ENCODE measurements at places on chromosomes 7 and 10.

GRCh38 chr7:90563286-90563685 lies 32.8 kb upstream of the CDK14 start:
- DNase-seq = no peak

DNA sequence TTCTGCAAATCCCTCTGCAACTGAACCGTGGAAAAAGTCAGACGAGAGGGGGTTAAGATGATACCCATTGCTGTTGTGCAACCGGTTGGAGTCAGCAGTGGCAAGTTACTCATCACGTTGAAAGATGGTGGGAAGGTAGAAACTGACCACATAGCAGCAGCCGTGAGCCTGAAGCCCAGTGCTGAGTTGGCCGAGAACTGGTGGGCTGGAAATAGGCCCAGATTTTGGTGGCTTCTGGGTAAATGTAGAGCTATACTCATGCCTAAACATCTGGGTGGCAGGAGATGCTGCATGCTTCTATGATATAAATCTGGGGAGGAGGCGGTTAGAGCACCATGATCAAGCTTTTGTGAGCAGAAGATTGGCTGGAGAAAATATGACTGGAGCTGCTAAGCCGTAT lies 78.6 kb downstream of the ARL5B start:
- no peak for DNase-seq

GRCh38 chr10:66822801-66823200 lies 103.0 kb upstream of the LRRTM3 start:
- DNase-seq = no peak

GRCh38 chr7:129544700-129545099 lies 42.4 kb downstream of the SMKR1 start:
- DNase-seq = no peak

GRCh38 chr7:130353196-130353595 lies 8.6 kb downstream of the CPA5 start:
- no peak for DNase-seq

DNA sequence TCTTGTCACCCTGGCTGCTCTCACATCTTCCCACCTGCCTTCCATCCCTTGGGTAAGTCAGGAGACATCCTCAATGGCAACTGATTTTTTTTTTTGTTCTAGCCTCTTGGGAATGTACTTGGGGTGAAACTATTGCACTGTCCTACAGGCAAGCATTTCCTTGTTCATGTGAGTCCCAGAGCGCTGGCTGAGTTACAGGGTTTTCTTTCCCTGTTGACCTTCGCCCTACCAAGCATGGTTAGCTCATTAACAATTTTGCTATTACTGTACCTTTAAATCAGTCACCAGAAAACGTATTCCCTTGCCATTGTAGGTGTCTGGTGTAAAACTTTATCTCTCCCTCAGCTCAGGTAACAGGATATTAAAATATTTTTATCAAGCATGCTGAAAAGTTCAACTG lies 98.9 kb downstream of the PRLHR start:
- no peak for DNase-seq

GRCh38 chr7:143492043-143492471 lies 14.4 kb downstream of the TAS2R41 start:
- peak; percentile 18 for DNase-seq

- DNase-seq = no peak
Measured at GRCh38 chr7:109873296-109873695, 1217.6 kb upstream of the LRRN3 start.

GRCh38 chr7:125375942-125376341 lies 446.3 kb upstream of the POT1 start:
- no peak for DNase-seq

DNA sequence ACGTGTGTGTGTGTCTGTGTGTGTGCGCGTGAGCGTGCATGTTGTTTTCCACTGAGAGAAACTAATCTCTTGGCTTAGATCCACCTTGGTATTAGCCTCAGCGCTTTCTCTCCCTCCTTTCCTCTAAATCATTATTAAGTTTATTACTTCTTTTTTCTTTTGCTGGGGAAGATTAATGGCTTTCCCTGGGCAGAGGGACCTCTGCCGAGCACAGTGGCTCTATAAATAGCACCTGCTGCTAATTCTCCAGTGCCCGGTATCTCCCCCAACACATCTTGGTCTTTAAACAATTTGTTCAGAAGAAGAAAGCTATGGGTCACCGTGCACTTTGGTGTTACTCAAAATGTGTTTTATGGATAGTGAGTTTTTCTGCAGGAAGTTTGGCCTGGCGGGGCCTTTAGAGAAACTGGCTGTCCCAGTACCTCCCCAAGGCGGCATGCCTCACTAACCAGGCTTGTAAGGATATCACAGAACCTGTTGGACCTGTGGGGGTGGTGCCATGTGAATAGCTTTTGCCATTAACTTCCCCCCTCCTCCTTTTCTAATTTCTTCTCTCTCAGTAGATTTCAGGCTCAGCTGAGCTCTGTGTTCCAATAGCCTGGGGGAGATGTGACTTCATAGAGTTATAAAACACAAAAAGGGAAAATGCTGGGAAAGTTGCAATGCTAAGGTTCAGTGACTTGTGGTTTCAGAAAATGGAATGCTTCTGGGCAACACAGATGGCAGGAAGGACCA lies 70.1 kb upstream of the RAB11FIP2 start:
- DNase-seq = no peak

- peak; percentile 74 for DNase-seq
Measured at GRCh38 chr10:24209946-24210491, 1.1 kb downstream of the KIAA1217 start.

- no peak for DNase-seq
Measured at GRCh38 chr10:109183366-109183765, 739.9 kb downstream of the XPNPEP1 start.

DNA sequence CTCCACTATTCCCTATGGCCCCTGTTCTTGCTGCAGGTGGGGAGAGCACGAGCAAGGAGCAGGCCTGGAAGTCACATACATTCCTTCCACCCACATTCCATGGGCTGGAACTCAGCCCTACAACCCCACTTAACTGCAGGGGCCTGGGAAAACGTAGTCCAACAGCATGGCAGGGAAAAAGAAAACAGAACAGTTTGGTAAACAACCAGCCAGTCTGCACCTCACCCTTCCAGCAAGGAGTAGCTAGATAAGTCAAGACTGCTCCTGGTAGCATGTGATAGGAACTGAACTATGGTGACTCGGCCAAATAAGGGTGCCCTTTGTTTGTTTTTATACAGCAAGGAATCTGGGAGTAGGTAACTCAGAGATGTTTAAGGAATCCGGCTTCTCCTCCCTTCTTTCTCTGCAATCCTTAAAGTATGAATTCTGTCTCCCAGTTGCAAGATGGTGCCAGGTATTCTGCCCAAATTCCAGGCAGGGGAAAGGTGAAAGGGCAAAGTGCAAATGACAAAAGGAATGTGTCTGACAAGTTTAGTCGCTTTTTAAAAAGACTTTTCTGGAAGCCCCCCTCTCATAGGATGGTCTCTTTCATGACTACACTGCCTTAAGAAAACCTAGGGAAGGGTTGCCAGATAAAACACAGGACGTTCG lies 311.7 kb upstream of the NEBL start:
- no peak for DNase-seq

DNA sequence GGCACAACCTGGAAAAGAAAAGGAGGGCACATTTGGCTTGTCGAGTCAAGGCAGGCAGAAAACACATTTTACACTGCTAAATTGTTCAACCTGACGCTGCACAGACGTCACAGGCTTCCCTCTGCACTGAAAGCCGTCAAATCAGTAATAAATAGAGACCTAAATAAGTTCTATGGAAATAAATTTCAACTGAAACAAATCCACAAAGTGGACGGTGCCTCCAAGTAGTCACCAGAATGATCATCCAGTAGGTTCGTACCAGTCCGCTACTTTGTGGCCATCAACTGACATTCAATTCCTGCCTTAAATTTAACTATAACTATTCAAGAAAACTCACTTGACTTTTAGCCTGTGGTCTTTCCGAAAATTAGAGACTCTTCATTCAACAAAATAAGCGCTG lies 49.0 kb downstream of the NPVF start:
- DNase-seq = no peak

- DNase-seq = no peak
Measured at GRCh38 chr10:131683281-131683861, 217.4 kb upstream of the PPP2R2D start.

GRCh38 chr7:77351539-77352004 lies 64.6 kb downstream of the GSAP start:
- peak; percentile 79 for DNase-seq

DNA sequence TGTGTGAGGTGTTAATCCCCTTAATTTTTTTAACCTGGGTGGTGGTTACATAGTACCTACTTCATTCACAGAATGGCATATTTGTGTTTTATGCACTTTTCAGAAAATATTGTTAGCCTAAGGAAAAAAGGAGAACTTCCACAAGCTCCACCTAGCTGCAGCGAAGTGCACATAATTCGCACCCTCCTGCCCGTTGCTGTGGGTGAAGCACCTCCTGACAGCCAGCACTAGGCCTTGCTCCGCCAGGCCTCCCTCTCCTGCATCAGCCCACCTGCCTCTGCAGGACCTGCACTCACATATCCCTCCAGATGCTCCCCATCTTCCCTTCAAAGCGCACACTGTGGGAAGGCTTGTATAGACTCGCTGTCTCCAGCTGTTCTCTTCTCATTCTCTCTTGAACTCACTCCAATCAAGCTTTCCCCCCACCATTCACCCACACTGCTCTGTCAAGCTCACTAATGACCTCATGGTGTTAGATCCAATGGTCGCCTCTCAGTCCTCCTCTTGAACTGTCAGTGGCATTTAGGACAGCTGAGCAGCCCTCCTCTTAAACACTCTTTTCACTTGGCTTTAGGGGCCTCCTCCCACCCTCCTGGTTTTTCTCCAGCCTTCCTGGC lies 20.7 kb upstream of the GRID1 start:
- DNase-seq = no peak

DNA sequence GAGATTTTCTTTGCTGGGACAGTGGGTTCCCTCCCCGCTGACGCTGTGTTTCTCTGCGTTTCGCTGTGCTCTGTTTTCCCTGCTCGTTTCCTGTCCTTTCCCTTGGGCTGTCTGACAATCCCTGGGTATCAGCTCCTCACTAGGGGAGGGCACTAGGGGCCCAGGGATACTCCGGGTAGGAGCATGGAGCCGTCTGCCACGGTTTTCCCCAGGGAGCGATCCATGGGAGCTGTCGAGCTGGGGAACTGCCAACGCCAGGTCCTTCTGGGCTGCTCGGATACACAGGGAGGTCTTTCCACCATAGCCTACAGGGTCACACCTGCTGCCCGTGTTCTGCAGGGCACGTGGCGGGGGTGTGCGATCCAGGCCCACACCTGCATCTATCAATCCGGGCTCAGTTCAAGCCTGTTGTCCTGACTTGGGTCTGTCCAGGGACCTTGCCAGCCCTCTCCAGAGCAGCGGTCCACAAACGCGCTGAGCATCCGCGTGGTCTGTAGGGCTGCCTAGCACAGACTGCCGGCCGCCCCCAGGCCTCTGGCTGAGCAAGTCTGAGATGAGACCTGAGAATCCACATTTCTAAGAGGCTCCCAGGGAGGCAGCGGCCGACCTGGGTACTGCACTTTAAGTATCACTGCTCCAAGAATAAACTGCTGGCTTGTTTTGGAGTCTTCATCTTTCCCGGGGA lies 263.1 kb downstream of the ELFN1 start:
- no peak for DNase-seq

DNA sequence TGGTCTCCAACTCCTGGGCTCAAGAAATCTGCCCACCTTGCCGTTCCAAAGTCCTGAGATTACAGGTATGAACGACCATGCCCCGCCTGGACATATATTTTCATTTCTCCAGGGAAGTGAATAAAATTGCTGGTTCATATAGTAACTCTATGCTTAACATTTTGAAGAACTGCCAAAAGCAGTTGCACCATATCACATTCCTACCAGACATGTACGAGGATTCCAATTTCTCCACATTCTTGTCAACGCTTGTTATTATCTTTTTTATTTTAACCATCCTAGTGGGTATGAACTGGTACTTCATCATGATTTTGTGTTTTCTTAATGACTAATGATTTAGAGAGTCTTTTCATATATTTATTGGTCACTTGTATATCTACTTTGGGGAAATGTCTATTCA lies 21.9 kb upstream of the CPN1 start:
- no peak for DNase-seq

- no peak for DNase-seq
Measured at GRCh38 chr7:42494736-42495135, 257.7 kb upstream of the GLI3 start.

DNA sequence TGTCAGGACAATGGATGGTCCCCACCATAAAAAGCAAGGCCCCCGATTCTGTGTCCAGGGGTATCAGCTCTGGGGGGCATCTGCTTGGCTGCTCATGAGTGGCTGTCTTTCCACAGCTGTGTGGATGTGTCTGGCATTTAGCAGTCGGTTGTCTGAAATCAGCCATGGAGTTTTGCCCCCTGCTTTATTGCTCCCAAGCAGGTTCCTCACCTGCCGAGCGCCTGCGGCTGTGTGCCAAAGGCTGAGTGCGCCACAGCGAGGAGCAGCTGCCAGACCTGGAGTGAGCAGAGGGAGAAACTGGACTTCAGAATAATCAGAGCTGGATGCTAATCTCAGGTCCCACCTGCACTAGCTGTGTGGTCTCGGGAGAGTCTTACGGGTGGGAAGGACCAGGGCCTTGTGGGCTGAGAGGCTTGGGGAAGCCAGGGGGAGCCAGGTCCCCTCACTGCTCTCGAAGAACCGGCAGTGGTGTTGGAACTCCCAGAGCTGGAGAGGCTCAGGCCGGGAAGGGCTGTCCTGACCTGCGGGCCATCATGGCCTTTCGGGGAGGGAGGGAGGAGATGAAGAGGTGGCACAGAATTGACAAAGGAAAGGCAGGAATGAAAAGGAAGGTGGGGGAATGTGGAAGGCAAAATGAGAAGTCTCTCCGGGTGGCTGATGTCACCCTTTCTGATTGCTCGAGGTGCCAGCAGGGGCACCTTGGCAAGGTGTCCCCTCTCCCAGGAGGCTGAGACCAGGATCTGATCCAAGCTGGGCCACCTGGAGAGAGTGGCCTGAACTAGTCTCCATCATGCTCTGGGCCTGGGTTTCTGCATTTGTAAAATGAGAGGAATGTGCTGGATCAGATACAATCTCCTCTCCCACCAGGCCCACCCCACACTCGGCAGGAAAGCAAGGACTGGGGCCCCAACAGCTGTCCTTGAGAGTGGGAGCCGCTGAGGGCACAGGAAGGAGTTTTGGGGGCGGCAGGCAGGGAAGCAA lies 30.2 kb upstream of the LEP start:
- DNase-seq = no peak

GRCh38 chr10:49595003-49595712 lies 15.0 kb upstream of the SLC18A3 start:
- no peak for DNase-seq

- no peak for DNase-seq
Measured at GRCh38 chr7:88018501-88018900, 84.5 kb downstream of the ADAM22 start.
